Stimulated activated CD8-positive, alpha-beta memory T cell treated with anti-CD3 and anti-CD28 coated beads, Interleukin-7, amount 100 ng/mL, for 1 hour (primary cell): ENCODE measurements at places on chromosomes 3 and 15.

- no peak for DNase-seq
Observed at GRCh38 chr15:68335251-68335650, 57.7 kb downstream of the FEM1B start.

DNA sequence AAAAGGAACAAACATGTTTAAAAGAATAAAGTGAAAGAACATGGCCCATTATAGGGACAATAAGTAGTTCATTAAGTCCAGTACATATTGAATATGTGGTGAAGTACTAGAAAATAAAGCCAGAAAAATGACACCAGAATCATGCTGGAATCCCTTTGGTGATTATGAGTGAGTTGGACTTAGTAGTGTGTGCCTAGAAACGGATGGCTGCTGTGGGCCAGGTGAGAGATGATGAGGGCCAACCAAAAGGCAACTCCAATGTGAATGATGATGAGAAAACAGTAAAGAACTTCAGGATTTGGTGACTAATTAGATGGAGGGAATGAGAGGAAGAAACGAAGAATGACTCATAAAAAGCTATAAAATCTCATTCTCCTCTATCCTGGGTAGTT lies 3.3 kb downstream of the CRYGS start:
- DNase-seq: no peak

GRCh38 chr3:11692532-11692813 lies 48.8 kb upstream of the VGLL4 start:
- no peak for DNase-seq

DNA sequence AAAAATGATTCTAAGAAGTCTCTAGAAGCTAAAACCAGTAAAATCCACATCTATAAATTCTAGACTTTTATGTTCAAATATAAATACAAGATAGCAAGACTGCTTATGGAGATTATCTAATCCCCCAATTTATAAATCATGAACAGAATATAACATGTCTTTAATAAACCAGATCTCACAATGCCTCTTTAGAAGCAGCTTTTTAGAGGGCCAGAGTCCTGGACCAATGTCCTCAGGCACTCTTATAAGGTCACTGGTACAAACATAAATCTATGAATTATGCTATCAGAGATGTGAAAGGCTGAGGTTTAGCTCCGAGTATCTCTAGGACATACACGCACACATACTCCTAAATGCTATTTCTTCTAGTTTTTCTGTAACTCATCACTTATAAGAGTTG lies 78.3 kb downstream of the ADAM10 start:
- DNase-seq: no peak

GRCh38 chr15:96838081-96838480 lies 507.6 kb downstream of the NR2F2 start:
- DNase-seq: no peak

DNA sequence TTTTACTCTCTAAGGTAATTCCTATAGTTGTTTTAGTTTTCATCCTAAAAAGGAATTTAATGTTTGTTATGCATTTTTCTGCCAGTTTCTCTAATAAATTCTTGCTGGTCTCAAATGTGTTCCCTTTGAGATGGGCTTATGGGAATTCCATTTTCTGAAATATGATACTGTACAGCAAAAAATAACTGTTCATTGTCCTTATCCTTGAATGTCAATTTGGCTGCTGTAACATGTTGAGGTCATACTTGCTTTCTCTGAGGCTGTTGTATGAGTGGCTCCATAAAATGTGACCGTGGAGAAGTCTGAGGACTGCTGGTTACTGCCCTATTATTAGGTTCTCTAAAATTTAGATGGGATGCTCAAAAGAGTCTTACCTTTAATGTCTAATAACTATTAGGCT lies 266.5 kb downstream of the ADAMTS17 start:
- DNase-seq: no peak

DNA sequence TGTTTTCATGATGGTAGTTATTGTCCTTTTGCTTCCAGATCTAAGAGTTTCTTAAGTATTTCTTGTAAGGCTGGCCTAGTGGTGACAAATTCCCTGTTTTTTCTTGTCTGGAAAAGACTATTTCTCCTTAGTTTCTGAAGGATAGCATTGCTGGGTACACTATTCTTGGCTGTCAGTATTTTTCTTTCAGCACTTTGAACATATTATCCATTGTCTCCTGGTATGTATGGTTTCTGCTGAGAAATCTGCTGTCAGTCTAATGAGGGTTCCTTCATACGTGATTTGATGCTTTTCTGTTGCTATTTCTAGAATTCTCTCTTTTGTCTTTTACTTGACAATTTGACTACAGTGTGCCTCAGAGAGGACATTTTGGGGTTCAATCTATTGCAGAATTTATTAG lies 134.3 kb downstream of the CGGBP1 start:
- no peak for DNase-seq

DNA sequence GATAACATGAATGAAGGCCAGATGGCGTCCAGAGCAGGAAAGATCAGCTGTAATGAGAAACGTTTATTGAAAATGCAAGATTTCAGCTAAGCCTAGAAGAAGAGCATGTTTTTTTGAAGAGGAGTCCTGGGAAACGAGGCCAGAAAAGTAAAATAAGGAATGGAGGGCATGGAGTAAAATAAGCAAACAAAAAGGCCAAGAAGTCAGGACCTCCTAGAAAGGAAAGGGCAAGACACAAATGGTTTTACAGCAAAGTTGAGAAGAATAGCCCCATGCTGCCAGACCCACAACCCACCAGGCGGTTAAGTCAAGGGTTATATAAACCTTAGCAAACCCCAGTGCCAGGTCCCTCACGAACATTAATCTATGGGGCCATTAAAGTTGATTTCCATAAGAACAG lies 30.5 kb downstream of the LRIG1 start:
- DNase-seq: no peak

GRCh38 chr15:25403771-25404170 lies 35.1 kb downstream of the UBE3A start:
- no peak for DNase-seq

GRCh38 chr3:59818033-59818918 lies 768.5 kb upstream of the CFAP20DC start:
- DNase-seq: no peak

DNA sequence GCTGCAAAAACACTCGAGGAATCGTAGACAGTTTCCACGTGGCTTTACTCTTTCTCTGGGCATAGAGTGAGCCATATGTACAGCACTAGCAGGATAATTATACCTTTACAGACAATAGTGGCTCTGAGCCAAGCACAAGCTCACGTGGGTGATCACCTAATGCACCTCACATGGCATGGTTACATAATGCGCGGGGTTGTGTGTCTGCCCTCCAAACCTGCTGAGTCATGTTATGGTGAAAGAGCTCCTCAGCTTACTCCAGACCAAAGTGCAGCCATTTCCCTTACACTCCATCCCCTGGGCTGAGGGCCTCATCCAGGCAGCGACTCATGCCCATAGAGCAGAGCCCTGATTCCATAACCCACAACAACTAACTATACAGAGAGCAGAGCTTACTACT lies 1458.4 kb upstream of the CADM2 start:
- no peak for DNase-seq

GRCh38 chr15:38294126-38294525 lies 41.5 kb downstream of the SPRED1 start:
- DNase-seq: no peak

GRCh38 chr3:52841211-52841980 lies 6.6 kb upstream of the MUSTN1 start:
- DNase-seq: no peak

DNA sequence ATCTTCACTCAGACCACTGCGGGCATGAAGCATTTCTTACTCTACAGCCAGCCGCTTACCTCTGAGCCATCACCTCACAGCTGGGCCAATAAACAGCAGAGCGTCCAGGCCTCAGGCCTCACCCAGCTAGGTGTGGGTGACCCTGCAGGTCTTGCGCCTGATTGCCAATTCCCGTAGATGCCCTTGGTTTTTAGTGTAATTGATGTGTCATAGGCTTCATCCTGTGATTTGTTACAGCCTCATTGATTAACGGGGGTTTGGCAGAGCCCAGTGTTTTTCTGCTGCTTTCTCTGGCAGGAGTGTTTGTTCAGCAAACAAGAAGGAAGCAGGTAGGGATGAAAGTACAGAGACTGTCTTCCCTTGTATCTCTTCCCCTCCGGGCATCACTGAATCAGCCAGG lies 49.6 kb upstream of the BNIP2 start:
- no peak for DNase-seq

GRCh38 chr3:13546667-13547171 lies 2.2 kb upstream of the FBLN2 start:
- DNase-seq: no peak

- no peak for DNase-seq
Observed at GRCh38 chr15:25736461-25736860, 126.7 kb downstream of the ATP10A start.

DNA sequence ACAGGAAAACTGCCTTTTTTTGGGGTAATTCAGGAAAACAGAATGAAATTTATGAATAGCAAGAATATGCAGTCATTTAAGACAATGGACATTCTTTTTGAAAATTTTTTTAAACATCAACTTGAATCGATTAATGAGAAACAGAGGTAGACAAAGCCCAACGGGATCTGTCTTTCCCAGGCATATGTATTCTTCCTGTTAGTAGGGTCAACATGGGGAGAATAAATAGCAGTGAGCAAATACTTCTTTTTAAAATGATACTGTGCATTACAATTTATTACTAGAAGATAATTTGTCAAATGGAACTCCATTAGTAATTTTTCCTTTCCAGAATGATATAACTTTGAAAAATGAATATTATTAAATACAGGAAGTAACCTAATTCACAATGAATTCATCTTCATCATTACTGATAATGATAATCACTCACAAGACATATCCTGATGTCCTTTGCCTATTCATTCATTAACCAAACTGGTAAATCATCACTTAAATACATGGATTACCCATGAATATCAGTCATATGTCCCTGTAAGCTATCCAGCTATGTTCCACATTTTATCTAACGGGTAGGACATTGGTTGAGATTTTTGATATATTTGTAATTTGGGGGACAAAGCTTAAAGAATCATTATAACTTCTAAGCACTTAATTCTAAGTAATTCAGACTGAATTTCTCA lies 209.2 kb upstream of the CDIN1 start:
- DNase-seq: no peak

- DNase-seq: no peak
Observed at GRCh38 chr3:129278966-129279906, 566 bp downstream of the HMCES start.

DNA sequence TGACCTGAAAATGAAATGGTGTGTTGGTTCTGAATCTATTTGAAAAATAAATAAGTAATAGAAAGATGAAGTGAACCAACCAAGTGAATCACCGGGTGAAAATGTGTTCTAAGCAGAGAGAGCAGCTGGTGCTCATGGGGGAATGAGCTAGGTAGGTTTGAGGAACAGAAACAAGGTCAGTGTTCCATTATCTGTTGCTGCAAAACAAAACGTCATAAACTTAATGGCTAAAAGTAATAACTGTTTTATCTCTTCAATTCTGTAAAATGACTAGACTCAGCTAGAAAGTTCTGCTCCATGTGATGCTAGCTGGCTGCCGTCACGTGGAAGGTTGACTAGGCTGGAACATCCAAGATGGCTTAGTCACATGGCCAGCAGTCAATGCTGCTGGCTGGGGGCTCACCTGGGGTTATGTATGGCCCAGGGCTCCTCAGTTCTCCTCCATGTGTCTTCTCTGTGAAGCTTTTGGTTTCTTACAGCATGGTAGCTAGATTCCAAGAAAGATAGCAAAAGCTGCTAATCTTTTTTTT lies 13.3 kb upstream of the SH3BP5 start:
- DNase-seq: no peak

GRCh38 chr15:81361891-81362290 lies 12.1 kb downstream of the TMC3 start:
- no peak for DNase-seq
